ENCODE measurements at places on chromosomes 13 and 19. TPM values are rescaled to one million over a fixed set of nuclear protein-coding genes. Genes with fewer than 3 reads are reported as not detected.

NCAN gene
- not detected for total RNA-seq

PRODH2 gene
- not detected for total RNA-seq

PLPP2 gene
- total RNA-seq, result 156 TPM

TEX29 gene
- total RNA-seq, result not detected

ZNF30 gene
- not detected for total RNA-seq

SH3GL1 gene
- total RNA-seq, result 63.2 TPM

EEF1AKMT1 gene
- total RNA-seq, result 3.0 TPM

POLR1G gene
- 1.1 TPM for total RNA-seq

- DNase-seq, result no peak
These were observed 4.0 kb downstream of the GNA11 start for GRCh38 chr19:3098141-3098514.

- peak; percentile 40 for DNase-seq
These were observed 19.1 kb downstream of the ELL start for GRCh38 chr19:18502638-18503294.

DNA sequence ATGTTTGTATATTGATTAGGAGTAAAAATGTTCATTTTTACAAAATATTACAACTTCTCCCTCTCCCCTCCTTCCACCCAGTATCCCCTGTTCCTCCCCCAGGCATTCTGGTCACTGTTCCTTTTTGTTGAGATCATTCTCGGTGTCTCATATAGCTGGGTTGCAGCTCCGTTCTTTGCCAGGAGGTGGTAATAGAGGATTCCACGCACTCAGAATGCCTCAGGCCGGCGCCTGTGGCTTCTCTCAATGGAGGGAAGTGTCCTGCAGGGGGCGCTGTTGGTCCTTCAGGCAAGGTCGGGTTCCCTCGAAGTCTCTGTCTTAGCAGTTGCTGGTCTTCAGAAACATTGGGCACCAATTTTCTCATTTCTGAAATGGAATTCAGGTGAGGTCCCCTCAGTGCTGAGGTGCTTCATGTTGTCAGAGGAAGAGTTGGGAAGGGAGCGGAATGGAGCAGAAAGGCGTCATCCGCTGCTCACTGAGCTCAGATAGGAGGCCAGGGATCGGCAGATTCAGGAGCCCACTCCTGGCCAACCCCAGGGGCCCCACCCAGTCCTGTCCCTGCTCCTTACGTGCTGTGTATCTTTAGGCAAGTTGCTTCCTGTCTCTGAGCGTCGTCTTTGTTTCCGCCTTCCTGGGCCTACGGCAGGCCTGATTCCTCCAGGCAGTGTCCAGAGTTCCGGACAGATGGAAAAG is 10.3 kb upstream of the GARIN5A start:
- DNase-seq, result no peak

GRCh38 chr19:27676877-27677276 is 1536.1 kb downstream of the UQCRFS1 start:
- DNase-seq, result no peak

DNA sequence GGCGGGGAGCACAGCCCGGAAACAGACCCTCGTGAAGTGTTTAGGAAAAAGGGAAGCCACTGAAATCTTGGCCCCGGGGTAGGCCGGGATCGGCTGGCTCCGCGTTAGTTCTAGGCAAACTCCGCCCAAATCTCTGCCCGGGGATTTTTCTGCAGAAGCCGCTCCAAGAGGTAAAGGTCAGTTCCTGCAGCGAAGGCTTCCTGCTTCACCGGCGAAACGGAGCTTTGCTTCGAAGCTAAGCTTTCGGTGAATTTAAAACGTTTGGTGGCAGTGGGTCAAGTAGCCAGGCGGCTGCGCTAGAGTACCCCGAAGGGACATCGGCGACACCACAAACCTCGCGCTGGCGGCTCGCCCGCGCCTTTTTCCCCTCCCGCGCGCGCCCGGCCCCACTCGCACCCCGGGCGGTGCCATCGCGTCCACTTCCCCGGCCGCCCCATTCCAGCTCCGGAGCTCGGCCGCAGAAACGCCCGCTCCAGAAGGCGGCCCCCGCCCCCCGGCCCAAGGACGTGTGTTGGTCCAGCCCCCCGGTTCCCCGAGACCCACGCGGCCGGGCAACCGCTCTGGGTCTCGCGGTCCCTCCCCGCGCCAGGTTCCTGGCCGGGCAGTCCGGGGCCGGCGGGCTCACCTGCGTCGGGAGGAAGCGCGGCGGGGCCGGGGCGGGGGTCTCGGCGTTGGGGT is 441 bp downstream of the GJB2 start:
- peak; percentile 66 for DNase-seq

DNA sequence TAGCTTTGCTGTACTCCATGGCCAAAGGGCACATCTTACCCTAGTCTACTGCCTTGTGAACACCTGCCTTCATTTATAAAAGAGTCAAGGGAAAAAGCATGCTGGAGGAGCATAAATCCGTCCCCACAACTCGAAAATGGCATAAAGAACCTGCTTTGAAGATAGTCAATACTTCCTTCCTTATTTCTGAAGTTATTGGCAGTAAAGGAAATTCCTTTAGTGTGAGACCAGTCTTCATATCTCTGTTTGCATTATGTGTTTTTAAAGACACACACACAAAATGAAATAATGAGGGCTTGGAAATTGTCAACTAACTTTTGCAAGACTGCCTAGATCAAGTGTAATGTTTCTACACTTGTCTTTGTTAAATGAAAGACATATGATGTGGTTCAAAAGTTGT is 408.4 kb downstream of the SPRY2 start:
- DNase-seq, result no peak

- DNase-seq, result peak; percentile 71
These were observed 459 bp downstream of the PCDH20 start for GRCh38 chr13:61415058-61415721.

DNA sequence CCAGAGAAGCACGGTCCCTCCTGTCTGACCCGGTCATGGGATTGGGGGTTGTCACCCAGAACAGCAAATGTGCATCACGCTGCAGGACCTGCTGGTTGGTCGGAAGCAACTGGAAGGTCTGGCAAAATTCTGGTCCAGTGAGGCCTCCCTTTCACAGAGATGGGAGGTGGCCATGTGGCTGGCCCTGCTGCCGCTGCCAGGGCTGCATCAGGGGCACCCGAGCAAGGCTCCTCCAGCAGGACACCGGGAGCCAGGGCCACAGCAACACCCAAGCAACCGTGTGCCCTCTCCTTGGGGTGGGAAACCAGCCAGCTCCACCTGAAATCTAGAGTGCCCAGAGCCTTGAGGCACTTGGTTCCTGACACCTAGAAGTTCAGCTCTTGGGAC is 11.5 kb upstream of the GAS6 start:
- no peak for DNase-seq

DNA sequence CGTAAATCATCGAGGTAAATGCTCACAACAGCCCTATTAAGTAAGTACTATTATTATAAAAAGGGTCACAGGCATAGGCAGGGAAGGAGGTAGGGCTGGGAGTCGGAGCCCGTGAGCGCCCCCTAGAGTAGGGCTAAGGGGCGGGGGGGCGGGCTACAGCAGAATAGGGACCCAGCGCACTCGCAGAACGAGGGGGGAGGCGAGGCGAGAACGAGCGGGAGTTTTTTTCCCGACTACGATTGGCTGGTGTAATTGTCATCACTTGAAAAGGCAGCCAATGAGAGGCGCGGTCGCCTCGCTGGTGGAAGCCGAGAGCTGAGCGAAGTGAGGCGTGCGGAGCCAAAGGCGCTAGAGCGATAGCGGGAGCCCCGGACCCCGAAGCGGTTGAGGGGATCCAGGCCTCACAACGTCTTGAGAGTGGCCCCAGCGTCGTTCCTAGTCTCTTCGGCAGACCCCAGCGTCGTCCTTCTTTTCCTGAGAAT is 24.2 kb downstream of the KEAP1 start:
- DNase-seq, result peak; percentile 89

- DNase-seq, result no peak
These were observed 21.8 kb downstream of the CCDC8 start for GRCh38 chr19:46391296-46392251.

GRCh38 chr13:110856942-110857835 is 57.7 kb downstream of the ANKRD10 start:
- no peak for DNase-seq

DNA sequence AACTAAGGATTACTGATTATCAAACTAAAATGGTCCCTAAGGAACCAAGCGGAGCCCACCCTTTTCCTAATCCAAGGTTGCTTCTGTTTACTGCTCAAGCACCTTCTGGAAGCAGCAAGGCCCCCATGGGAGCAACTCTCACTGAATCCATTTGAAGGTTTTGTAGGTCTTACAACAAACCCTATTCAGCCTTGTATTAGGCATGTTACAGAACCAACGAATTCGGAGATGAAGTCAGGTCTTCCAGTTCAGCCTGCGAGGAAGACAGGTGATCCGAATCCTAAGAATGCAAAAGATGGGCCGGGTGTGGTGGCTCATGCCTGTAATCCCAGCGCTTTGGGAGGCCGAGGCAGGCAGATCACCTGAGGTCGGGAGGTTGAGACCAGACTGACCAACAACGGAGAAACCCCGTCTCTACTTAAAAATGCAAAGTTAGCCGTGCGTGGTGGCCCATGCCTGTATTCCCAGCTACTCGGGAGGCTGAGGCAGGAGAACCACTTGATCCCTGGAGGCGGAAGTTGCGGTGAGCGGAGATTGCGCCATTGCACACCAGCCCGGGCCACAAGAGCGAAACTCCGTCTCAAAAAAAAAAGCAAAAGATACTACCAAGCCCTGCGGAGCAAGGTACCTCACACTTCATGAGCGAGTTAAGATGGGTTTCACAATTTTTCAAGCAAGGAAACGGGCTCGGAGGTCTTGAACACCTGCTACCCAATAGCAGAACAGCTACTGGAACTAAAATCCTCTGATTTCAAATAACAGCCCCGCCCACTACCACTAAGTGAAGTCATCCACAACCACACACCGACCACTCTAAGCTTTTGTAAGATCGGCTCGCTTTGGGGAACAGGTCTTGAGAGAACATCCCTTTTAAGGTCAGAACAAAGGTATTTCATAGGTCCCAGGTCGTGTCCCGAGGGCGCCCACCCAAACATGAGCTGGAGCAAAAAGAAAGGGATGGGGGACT is 609 bp downstream of the ZAR1L start:
- peak; percentile 35 for DNase-seq

GRCh38 chr13:51518827-51519226 is 65.4 kb upstream of the WDFY2 start:
- no peak for DNase-seq

- no peak for DNase-seq
These were observed 75.1 kb downstream of the C13orf42 start for GRCh38 chr13:51035978-51036377.

- no peak for DNase-seq
These were observed 73.1 kb downstream of the TNFSF13B start for GRCh38 chr13:108342369-108343289.
